ENCODE measurements at places on chromosomes 4 and X.

GRCh38 chr4:7708981-7709380 is 230.7 kb downstream of the AFAP1 start:
- DNase-seq, result no peak

DNA sequence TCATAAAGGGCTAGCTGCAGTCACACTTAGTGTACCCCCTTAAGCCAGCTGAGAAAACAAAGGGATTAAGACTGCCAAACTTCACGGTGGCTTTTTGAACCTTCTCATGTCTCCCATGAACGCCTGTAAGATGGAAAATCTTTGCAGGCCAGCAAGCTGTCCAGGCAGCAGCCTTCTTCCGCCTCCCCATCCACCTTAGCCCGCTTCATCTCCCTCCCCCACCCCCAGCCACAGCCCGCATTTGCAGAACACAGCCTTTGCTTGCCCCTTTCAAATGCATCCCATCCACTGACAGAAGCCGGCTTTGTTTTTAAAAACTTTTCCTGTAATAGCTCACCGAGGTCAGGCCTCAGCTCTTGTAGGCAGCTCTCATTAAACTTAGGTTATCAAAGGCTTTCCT is 113.8 kb upstream of the FAM9B start:
- DNase-seq, result no peak

DNA sequence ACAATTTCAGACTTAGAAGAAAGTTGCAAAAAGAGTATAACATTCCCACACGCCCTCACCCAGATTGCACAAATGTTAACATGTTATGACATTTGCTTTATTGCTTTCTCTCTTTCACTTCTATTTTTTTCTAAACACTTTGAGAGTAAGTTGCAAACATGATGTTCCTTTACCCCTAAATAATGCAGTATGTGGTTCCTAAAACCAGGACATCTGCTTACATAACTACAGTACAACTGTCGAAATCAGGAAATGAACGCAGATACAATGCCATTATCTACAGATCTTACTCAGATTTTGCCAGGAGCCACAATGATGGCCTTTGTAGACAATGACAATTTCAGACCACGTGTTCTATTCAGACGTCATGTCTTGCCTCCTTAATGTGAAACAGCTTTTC is 22.4 kb downstream of the SH3TC1 start:
- DNase-seq, result no peak

GRCh38 chrX:50067435-50068284 is 133.1 kb downstream of the AKAP4 start:
- no peak for DNase-seq

- DNase-seq, result no peak
Observed at GRCh38 chr4:17368408-17368807, 143.5 kb downstream of the QDPR start.

- DNase-seq, result no peak
Observed at GRCh38 chr4:14237911-14238310, 610.4 kb upstream of the BOD1L1 start.

GRCh38 chr4:78753091-78753490 is 23.1 kb upstream of the BMP2K start:
- no peak for DNase-seq

DNA sequence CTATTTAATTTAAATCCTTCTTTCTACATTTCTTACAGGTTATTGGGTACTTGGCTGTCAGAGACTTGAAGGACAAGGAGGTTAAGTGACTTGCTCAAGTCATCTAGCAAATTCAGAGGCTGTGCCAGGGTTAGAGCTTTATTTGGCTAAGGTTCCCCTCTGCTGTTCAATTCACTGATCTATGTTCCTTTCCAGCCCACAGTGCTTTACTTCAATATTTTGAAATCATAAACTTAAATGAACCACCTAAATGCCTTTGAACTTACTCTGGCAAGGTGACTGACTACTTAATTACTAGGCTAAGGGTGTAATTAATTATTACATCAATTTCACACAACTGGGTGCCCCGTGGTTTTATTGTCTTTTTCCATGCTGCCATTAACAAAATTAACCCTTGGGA is 288.7 kb downstream of the CAMK2D start:
- no peak for DNase-seq

GRCh38 chr4:3475713-3476260 is 12.7 kb downstream of the DOK7 start:
- no peak for DNase-seq

DNA sequence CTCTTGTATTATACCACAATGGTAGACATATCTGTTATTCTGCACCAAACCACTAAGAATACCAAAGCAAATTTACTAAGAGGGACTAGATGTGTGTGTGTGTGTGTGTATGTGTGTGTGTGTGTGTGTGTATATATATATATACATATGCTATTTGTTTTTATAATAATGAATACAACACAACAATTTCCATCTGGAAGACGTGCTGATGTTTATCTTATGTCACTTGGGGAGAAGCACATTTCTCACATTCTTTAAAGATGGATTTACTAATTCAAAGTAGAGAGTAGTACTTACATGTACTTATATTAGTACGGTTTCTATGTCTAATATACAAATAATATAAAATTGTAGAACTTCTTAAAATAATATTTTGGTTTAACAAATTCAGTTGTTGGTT is 52.0 kb downstream of the EDNRA start:
- DNase-seq, result no peak

- DNase-seq, result no peak
Observed at GRCh38 chr4:137523329-137523728, 9.0 kb downstream of the PCDH18 start.

- DNase-seq, result no peak
Observed at GRCh38 chr4:89301902-89302301, 5.7 kb downstream of the GPRIN3 start.

- DNase-seq, result no peak
Observed at GRCh38 chr4:212438-213188, 88.3 kb downstream of the ZNF718 start.

GRCh38 chr4:86054286-86055032 is 305.4 kb downstream of the MAPK10 start:
- DNase-seq, result no peak

DNA sequence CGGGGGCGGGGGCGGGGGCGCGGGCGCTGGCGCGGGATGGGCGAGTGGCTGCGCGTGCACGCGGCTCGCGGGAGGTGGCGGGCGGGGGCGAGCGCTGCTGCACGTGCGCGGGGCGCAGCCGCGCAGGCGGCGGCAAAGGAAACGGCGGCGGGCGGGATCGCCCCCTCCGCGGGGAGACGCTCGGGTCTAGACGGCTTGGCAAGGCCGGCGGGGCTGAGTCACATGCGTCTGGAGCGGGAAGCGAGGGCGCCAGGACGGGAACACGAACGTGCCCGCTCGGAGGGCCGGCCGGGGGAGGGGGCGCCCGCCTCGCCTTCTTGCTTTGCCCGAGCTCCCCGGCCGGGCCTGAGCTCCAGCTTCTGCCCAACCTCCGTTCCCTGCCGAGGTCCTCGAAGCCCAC is 4.3 kb upstream of the HAUS7 start:
- DNase-seq, result no peak

DNA sequence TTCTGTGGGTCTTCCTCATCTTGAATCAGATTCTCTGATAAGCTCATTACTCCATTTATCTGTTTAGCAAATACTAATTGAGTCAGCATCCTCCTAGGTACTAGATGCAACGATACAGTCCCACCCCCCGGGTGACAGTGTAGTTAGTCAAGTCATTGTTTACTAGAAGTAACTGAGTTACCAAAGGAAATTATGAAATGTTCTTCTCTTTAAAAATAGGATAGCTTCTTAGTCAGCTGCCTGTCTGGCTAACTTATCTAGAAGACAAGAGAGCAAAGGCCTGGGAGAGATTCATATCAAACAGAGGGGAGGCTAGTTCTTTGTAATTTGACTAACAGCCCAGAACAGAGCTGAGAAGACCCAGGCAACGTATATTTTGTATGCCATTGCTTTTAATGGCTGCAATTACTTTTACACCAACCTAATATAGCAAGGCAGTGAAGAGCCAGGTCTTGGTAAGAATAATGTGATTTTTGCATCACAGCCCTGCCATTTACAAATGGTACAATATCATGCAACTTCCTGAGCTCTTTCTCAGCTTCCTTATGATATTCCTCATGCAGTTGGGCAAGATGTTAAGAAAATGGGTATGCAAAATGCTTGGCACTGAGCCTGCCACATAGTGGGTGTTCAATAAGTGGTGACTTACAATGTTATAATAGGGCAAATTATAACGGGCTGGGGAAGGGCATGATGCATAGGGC is 149.9 kb downstream of the CHIC2 start:
- DNase-seq, result no peak

DNA sequence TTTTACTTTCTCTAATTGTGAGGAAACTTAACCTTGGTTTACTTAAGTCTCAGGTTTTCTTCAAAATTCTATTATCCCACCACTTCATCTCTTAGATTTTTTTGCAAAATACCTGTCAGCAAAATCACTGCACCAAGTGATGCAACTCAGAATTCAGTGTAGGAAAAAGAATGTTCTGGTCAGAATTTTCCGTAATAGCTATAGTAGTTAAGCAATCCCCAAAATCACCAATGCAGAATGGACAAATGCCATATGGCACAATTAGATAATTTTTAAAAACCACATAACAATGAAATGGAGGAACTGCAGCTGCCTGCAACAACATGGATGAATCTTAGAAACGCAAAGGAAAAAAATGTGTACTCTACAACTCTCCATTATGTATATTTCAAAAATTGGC is 373.1 kb downstream of the NAF1 start:
- no peak for DNase-seq

DNA sequence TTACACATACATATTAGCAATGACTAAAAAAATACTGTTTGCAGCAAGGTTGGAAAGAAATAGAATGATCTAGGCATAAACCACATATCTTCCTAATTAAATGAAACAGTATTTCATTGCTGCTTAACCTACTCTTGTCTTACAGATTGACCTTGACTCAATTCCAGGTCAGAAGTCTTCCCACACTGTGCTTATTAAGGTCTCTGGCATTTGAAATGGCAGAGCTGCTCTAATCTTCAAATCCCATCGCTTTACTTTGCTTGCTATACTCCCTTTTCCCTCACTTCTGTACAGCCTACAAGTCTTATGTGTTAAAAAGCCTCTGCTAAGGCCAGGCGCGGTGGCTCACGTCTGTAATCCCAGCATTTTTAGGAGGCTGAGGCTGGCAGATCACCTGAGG is 424.5 kb downstream of the RPA4 start:
- DNase-seq, result no peak

GRCh38 chrX:11751261-11751660 is 6.8 kb upstream of the MSL3 start:
- DNase-seq, result no peak

DNA sequence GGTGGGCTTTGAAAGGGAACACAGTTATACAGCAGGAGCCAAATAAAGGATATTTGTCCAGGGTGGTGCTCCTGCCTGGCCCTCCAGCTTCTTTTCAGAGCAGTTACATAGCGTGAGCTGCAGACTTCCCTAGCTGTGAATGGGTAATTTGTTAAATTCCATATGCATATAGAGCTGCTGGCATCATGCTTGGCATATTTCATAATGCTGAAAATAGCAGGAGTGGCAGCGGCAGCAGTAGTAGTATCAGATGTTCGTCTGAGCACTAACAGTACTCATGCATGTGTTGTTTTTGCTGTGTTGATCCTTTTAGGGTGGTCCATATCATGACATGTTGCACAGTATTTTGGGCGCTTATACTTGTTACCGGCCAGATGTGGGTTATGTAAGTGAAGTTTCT is 33.6 kb upstream of the TADA2B start:
- DNase-seq, result no peak

DNA sequence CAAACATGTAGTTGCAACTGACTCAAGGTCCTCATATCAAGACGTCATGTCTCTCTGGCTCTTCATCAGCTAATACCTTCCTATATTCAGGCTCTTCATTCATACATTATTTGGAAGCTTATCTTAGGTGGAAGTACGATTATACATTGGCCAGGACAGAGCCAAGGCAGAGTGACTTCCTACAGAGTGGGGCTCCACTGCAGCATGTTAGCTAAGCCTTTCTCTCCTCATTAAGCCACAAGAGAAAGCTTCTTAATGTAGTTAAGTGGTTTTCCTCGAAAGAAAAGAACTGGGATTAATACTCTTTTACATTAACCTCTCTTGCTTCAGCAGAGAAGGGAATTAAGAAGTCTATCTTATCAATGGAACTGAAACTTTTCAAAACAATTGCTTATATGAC is 15.0 kb downstream of the C4orf33 start:
- no peak for DNase-seq

DNA sequence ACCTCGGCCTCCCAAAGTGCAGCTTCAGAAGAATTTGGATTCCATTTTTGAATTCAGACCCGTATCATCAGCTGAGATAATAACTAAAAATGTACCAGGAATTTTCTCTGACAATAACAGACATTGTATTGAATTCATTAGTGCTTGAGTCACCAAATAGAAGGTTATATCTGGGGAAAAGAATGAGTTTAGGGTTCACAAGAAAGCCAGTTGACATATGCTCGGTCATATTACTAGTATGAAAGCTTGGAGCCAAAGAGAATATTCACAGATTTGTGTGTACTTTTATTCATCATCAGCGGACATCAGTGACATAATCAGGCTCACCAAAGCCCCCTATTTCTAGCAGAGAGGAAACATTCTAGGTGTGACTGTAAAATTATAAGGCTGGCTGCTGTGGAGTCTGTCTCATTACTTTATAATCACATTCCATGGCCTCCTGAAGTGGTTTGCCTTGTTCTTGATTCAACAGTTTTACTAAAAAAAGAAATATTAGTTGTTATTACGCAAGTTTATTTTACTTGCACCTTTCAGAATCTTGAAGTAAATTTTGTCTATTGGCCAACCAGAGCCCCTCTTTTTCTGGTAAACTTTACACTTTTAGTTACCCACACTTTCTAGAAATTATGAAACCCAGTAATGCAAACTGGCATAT is 14.6 kb upstream of the DCTD start:
- DNase-seq, result no peak

- no peak for DNase-seq
Observed at GRCh38 chr4:41154814-41155177, 59.5 kb downstream of the APBB2 start.

- no peak for DNase-seq
Observed at GRCh38 chr4:69549651-69550050, 53.9 kb upstream of the UGT2B4 start.

DNA sequence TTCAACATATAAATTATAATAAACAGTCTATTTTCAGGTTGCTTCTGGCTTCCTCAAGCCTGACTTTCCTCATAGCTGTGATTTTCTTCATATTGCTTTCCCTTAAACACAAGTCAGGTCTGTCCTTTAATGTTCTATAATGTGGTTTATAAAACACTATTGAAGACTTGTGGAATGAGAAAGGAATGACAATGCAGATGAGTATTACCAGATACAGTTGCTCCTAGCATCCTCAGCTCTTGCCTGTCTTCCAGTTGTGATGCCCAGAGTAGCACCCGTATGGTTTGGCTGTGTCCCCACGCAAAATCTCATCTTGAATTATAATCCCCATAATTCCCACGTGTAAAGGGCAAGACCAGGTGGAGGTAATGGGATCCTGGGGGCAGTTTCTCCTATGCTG is 265.7 kb upstream of the BOD1L1 start:
- DNase-seq, result no peak

DNA sequence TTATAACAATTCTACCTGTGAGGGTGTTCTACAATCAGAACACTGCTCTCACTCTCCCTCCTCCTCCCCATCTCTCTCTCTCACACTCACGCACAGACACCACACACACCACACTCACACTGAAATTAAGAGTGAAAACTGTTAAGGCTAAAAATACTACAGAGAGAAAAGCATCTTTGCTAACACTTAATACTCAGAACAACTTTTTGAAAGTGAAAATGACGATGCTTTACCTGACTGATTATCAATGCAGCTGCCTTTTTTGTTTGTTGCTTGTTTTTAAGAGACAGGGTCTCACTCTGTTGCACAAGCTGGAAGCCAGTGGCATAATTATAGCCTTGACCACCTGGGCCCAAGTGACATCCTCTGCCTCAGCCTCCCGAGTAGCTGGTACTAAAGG is 222.4 kb downstream of the APBB2 start:
- DNase-seq, result no peak
